ELF-1 (cell line): ENCODE measurements at places on chromosomes 1 and 21.

GRCh38 chr1:234613128-234613875 lies 3.3 kb upstream of the IRF2BP2 start:
- no peak for DNase-seq

DNA sequence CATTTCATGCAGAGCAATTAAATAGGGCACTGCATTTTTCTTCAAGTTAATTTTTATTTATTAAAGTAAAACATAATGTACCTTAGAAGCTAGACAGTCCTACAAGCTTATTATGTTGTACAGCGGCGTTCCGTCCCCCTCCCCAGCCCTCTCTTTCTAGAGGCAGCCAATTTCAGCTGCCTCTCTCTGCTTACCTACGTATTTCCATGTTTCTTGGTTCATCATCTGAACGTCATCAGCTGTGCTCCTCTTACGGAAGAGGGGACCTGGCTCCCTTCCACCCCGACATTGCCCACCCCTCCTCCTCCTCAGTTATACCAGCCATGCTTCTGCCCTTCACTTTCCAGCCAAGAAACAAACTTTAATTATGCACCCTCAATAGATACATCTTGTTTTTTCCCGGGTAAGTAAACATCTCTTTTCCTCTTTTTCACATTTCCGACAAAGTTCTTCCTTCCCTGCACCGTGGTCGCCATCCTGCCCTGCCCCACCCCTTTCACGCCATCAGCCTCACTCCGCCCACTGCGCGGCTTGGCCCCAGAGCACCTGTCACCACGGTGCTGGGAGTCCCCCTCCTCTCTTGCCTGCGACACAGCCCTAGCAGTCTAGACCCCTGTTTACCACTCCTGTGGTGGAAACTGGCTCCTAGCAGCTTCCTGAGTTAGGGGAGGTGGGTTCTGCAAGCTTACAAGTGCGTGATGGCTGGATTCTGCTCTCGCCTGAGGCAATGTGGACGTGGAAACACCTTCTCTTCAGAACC lies 57.9 kb downstream of the SLC37A1 start:
- DNase-seq, result no peak

GRCh38 chr1:115753830-115754229 lies 14.7 kb downstream of the CASQ2 start:
- peak; percentile 56 for DNase-seq

DNA sequence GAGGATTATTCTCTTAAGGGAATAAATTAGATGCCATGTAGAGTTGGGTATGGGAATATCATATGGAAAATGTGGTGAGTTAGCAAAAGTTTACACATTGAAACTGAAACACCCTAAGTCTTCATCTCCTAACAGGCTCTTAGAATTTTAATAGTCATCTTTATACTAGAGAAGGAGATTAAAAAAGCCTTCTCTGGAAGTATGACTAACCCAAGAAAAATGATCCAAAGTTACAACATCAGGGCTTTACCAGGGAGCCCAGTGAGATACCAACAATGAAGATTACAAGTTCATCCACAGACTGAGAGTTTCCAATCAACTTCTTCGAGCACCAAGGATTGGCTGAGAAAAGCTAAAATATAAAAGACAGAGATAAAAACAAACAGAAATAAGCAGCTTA lies 70.0 kb upstream of the KIAA0040 start:
- DNase-seq, result no peak

DNA sequence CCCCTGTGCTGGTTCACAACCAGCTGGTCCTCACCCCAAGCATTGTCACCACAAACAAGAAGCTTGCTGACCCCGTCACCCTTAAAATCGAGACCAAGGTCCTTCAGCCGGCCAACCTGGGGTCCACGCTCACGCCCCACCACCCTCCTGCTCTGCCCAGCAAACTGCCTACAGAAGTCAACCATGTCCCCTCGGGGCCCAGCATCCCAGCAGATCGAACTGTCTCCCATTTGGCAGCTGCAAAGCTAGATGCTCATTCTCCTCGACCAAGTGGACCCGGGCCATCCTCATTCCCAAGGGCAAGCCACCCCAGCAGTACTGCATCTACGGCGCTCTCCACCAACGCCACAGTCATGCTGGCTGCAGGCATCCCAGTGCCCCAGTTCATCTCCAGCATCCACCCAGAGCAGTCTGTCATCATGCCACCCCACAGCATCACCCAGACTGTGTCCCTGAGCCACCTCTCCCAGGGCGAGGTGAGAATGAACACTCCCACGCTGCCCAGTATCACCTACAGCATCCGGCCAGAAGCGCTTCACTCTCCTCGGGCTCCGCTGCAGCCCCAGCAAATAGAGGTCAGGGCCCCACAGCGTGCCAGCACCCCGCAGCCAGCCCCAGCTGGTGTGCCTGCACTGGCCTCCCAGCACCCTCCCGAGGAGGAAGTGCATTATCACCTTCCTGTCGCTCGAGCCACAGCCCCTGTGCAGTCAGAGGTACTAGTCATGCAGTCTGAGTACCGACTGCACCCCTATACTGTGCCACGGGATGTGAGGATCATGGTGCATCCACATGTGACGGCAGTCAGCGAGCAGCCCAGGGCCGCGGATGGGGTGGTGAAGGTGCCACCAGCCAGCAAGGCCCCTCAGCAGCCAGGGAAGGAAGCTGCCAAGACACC lies 40.6 kb downstream of the ZBTB17 start:
- DNase-seq, result no peak

DNA sequence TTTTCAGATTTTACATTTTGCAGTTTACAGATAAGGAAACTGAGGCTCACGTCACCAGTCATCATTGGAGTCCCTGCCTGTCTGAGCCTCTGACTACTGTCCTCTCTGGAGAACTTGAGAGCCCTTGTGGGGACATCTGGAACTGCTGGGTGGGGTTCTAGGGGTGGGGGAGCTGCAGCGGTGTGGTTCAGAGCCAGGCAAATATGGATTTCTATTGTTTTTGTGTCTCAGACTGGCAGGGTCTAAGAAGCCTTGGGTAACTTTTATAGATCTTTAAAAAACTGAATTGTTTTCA lies 46.9 kb downstream of the IER5 start:
- DNase-seq, result peak; percentile 16

DNA sequence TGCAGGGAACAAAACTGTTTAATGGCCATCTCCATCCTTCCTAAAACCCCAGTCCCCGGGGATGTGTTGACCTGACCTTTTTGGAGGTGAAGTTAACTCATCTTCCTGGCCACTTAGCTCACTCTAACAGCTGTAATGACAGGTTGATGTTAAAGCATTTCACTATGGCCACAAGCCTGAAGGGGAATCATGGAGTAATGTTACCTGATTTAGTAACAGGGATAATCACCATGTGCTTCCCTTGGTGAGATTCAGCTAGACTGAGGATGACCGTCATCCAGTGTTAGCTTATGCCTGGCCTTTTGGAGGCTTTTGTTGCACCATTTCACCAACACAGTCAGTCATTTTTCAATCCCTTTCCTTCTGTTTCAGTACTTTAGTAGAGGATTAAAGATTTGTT lies 64.3 kb upstream of the RAVER2 start:
- DNase-seq, result no peak

GRCh38 chr1:6675941-6676340 lies 25.7 kb downstream of the DNAJC11 start:
- DNase-seq, result no peak

GRCh38 chr1:192588546-192588945 lies 13.0 kb downstream of the RGS1 start:
- DNase-seq, result no peak

DNA sequence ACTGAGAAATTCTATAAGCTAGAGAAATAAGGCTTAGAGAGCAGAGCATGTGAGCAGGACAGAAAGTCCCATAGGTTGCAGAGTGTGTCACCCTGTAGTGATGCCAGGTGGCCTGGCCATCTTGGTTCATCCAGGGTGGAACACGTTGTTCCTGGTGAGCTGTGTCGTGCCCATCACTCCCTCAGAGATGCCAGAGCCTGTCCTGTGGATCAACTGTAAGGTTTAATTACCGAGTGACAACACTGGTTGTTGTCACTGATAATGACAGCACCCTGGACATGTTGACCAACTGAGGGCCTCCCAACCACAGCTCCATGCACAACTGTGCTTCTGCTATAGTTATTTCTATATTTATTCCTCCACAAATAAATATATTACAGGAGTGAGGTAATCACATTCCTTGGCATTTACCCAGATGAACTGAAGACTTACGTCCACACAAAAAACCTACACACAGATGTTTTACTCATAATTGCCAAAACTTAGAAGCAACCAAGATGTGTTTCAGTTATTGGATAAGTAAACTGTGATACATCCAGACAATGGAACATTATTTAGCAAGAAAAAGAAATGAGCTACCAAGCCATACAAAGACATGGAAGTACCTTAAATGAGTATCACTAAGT lies 6.2 kb downstream of the C1orf198 start:
- no peak for DNase-seq

GRCh38 chr21:45286671-45287437 lies 841 bp downstream of the POFUT2 start:
- DNase-seq, result peak; percentile 81

GRCh38 chr1:218728898-218729565 lies 383.9 kb downstream of the TGFB2 start:
- no peak for DNase-seq

- peak; percentile 82 for DNase-seq
Measured at GRCh38 chr1:57424231-57425027, 569 bp upstream of the DAB1 start.

GRCh38 chr1:47482786-47483185 lies 44.9 kb downstream of the FOXD2 start:
- DNase-seq, result no peak

- no peak for DNase-seq
Measured at GRCh38 chr1:239647045-239647444, 260.7 kb downstream of the CHRM3 start.

DNA sequence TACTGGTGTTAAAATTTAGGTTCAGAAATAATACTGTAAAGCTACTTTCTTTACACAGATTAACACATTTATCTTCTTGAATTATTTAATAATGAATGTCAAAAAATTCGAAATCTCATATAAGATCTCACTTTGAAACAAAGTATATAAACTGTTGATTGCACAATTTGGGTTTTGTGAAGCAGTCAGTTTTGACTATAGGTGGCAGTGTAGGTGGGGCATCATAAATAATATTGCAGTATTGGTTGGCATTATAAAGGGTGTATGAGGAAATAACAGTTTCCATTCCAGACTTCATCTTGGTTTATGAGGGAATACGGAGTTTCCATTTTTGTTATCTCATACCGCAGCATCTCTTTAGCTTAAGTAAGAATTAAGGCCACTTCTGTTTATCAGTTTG lies 49.9 kb downstream of the SUCO start:
- DNase-seq, result no peak

- DNase-seq, result no peak
Measured at GRCh38 chr1:3641046-3641760, 8.7 kb downstream of the WRAP73 start.

GRCh38 chr1:191034132-191034531 lies 556.5 kb upstream of the BRINP3 start:
- DNase-seq, result no peak

DNA sequence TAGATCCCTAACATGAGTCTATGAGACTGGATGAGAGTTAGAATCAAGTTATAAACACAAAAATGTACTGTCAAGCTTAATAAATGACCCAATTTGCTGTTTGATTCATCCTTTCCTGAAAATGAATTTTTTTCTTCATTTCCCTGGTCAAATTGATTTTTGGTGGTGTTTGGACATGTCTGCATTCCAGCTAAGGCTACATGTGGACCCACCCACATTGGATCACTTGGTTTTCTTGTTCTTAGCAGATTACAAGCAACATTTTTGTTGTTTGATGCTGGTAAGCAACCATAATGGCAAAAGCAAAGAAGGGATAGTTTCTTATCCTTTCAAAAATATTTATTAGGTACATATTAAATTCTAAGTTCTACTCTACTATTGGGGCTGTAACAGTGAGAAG lies 181.1 kb downstream of the NEK7 start:
- DNase-seq, result no peak

GRCh38 chr1:157771661-157772425 lies 5.1 kb downstream of the FCRL2 start:
- DNase-seq, result no peak

- no peak for DNase-seq
Measured at GRCh38 chr1:177998696-177999631, 29.1 kb upstream of the SEC16B start.

DNA sequence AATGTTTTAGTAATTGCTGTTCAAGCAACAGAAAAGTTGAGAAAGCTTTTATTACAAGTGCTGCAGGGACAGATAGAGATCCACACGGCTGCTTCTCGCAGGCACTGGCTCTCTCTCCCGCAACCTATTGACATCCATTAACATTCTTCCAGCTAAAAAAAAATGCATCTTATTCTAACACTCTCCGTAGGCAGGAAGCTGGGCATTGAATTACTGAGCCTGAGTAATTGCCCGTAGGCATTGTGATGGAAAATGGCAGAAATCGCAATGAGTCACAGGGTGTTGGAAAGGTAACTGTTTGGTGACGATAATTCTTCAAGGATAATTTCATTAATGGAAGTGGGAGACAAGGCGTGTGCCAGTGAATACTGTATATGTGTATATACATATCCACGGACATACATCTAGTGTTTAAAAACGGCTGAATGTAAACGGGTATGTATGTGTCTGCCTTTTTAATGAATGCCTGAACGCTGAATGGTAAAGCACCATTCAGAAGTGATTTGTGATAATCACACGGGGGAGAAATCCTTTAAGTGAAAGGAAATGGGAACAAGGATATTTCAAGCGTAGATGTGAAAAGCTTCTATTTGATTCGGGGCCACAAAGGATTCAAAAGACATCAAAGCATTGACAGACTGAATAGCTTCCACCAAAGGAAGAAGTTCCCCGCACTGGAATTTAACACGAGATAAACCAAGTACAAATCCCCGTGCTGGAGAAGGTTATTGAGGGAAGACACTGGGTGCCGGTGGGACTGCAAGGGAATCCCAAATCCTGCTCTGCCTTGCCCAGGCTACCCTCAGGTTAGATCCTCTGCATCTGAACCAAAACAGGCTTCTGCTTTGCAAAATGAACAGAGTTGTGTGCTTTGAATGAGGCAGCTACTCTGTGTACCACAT lies 567.2 kb downstream of the NPHP4 start:
- peak; percentile 40 for DNase-seq

DNA sequence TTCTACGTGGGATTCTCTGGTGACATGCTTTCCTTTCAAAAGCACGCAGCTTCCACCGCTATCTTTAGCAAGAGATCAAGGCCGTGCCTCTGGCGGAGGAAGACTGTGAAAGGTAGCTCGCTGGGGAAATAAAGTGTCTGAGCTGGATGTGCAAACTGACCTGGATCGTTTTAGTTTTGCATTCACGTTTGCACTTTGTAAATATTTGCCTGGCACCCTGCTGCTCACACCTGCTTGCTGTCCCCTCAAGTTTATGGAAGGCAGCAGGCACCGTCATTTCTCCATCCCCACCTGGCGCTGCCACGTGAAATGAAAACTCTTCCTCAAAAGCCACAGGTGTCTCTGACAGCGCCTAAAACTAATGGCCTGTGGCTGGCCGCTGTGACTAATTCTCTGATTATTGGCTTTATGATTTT lies 44.0 kb upstream of the TARDBP start:
- DNase-seq, result no peak

DNA sequence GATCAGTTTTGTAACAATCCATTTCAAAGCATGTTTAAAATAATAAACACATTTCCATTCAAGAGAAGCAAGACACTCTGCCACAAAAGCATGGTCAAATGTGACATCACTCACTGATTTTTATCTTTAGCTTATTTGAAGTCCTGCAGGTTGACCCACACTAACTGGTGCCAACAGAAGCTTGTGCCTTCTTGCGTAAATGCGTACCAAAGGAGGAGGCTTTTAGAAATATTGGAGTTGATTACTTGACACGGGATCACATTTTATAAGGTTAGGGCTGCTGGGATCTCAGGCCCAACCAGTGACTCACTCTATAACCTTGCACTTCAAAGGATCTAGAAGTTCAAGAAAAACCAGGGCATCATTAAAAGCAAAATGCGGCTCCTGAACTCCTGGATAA lies 203.6 kb downstream of the PCP4 start:
- DNase-seq, result no peak

GRCh38 chr21:15966651-15967050 lies 236.9 kb downstream of the USP25 start:
- DNase-seq, result no peak
